Fibroblast of upper back skin (primary cell): ENCODE measurements at places on chromosomes 7 and 10.

DNA sequence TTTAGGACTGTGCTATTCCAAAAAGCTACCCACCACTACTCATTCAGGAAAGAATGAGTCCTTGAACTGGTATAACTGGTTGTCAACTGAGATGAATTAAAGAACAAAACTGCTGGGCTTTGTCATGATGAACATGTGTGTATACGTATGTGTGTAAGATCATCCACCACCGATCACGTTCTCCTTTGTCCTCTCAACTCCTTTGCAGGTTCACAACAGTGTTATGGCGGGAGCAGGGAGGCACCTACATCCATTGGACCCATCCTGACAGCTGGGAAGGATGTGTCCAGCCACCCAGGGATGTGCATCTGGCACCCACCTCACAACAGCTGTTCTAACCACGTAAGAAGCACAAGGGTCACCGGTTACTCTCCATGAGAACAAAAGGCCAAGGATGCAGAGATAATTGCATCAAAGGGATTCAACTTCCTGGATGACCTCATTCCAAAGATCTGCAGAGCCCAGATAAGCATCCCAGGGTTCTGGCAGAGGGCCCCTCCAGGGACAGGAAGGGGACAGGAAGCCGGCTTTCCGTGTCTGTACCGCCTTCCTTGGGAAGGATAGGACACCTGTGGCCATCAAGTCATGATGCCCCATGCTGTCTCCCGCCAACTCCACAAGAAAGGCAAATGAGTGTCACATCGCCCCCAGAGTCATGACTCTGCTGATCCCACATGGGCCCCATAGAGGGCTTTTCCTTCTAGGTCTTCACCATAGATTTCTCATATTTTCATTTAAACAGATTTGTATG, 66.1 kb downstream of the STEAP1B start:
- DNase-seq: no peak

DNA sequence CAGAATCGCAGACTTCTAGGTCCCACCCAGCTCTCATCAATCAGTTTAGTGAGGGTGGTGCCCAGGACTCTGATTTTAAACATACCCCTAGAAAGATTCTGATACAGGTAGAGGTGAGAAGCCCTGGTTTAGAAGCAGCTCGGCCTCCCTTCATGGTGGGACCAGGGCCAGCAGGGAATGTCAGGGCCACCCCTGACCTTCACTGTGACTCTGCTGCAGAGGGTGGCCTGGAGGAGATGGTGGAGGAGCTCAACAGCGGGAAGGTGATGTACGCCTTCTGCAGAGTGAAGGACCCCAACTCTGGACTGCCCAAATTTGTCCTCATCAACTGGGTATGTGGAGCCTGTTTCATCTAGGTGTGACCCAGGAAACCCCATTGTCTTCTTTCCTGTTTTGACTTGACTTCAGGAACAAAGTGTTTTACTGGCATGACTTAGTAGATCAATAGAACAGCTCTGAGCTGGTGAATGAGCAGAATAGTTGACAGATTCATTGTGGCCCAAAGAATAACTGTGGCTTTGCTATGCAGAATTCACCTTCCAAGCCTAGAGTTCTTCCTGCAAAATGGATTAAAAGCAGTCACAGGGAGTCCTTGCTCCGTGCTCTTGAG, 7.2 kb downstream of the DBNL start:
- DNase-seq: no peak

DNA sequence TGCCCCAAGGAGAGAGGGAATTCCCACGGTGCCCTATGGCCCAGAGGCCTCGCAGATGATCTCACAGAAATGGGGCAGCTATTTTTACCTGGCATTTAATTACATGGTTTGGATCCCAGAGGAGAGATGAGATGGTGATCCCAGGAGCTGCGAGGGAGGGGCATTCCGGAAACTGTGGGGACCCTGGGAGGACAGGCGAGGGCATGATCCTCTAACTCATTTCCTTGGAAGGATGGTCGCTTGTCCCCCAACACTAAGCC, 9.4 kb downstream of the SH2B2 start:
- no peak for DNase-seq

GRCh38 chr7:131995324-131995723, 438.9 kb upstream of the PODXL start:
- DNase-seq: no peak

- no peak for DNase-seq
These were observed 40.9 kb downstream of the PDSS1 start for GRCh38 chr10:26738301-26738911.

DNA sequence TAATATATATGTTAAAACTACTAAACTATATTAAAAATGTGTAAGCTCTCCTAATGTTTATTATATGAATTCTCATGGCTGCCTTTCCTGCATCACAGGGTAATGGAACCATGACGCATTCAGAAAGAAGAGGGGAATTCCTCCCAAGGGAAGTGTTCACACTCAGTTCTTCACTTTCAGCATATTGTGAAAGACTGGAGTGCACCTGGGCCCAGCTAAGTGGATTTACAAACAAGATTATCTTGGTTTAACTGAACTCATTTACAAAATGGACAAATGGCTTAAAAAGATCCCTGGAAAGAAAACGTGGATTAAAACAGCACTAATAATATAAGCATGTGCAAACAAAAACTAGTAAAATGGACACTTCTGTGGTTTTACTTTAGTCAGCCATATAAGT, 149.8 kb downstream of the DOCK4 start:
- DNase-seq: peak; percentile 33

DNA sequence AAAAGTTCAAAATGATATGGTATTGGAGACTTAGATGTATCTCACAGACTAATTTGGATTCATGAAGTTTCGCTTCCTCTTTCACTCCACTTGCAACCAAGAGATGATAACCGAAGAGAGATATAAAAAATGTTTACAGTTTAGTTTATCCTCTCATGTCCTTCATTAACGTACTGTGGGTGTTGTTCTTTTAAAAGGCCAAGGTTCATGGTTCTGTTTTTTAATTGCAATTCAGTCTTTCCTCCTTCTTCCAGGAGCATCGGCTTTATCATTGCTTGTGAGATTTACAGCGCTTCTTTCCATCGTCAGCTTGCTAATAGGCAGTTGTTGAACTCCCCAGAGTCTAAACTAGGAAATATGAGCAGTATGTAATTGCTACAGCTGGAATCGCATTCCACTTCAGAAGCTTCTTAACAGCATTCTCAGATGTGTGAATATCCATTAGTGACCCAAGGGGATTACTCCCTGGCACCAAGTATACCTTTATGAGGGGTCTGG, 75.9 kb upstream of the HGF start:
- peak; percentile 23 for DNase-seq

DNA sequence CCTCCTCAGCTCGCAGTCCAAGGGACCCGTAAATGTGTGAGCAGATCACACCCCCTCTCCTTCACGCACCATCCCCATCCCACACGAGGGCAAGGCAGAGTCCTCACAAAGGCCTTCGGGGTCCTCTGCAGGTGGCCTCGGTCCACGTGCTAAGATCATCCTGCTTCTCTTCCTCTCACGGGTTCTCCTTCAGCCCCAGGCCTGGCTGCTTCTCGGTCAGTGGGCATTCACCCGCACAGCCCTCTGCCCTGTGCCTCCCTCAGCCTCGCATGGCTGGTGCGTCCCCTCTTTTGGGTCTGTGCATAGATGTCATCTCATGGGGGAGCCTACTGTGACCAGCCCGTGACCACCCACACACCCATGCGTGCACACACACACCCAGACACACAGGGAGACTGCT, 17.3 kb upstream of the FOXL3 start:
- no peak for DNase-seq

- peak; percentile 67 for DNase-seq
These were observed 982 bp downstream of the SFXN3 start for GRCh38 chr10:101031796-101032636.

DNA sequence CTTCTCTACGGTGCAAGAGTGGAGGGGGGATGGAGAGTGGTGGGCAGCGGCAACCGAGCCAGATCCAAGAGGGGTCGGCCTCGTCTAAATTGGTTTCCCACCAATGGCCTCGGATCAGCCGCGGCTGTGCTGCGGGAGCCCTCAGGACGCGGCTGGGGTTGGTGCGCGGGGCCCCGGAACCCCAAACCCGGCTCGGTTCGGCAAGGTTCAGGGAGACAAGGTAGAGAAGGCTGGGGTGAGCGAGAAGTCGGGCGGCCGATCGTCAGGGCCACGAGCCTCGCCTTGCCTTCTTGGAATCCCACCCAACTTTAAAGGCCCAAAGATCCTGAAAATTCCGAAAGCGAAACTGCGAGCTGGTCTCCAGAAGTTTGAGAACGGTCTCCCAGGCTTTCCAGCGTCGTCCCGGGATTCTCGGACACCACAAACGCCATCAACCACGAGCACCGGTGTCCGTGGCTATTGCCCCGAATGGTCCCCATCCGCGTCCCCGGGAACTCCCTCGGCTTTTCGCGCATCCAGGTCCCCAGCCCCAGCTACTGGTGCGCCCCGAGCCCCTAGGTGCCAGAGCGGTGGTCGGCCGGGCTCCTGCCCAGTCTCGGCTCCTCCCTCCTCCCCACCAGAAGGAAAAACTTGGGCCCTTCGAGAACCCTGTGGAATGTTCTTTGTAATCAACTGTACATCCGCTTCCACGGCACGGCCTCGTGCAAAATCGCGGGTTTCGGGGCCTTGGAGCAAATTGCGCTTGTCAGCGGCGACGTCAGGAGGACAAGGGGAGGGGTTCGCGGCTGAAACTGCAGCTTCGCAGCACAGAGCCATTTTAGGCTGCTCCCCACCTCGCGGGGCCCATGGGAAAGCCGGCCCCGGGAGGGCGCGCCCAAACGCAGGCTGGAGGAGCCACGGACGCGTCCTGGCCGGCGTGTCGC, 3.2 kb downstream of the SFMBT2 start:
- DNase-seq: peak; percentile 30

DNA sequence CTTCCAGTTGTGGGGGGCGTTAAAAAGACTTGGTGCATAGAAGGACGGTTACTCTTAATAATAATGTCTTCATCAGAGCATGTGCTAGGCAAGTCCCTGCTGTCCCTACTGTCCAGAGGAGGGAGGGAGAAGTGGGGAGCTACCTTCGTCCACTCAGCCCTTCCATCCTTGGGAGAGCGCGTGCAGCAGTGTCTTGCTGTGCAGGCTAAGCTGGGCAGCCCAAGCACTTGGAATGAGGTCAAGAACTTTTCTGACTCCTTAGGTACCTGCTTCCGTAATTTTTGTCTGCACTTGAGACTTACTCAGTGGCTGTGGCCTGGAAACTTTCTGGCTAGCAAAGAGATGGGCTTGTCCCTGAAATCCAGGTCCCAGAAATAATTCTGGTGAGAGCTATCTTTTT, 265.9 kb upstream of the SORCS1 start:
- DNase-seq: no peak

DNA sequence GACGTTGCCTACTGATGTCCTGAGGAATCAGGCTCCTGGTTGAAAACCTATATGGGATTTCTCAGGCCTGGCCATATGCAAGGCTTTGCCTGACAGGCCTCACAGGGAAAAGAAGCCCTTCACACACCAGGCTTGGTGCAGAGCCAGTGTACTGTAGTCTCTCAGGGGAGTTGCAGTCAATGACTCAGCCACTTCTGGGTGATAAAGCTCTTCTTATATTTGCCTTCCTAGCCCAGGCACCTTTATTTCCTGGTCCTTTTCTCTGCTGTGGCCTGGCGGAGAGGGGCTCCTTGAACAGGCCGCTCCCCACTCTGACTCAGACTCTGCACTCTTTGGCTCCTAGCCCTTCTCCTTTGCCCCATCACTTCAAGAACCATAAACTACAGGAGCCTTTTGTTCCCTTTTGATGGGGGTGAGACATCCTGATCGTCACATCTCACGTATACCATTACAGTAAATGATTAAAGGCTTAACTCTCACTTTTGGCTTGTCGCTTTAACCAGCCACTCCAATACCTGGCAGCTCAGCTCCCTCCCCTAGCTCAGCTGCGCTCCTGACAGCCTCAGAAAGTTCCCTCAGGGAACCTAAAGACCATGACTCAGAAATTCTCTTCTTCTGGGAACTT, 33.5 kb downstream of the DPY19L1 start:
- DNase-seq: peak; percentile 90

GRCh38 chr10:80046629-80047441, 31.6 kb upstream of the TMEM254 start:
- DNase-seq: peak; percentile 66

GRCh38 chr7:50807026-50807730, 24.5 kb upstream of the GRB10 start:
- DNase-seq: no peak

GRCh38 chr7:47685712-47686376, 103.9 kb upstream of the TNS3 start:
- peak; percentile 11 for DNase-seq

DNA sequence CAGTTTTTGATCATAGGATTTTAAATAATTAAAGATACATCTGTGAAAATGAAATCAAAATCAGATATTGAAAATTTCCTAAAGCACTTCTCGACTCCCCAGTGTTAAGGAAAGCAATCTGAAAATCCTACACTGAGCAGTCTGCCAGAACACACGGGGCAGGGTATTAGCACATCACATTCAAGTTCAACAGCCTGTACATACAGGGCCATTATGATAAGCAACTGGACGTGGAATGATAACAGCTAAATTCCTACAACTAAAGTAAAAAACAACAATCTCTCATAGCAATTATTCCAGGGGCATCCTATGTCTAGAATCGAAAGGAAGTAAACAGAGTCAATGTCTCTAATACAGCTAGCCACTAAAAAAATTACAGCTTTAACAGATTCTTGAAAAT, 31.7 kb downstream of the TRDMT1 start:
- no peak for DNase-seq

DNA sequence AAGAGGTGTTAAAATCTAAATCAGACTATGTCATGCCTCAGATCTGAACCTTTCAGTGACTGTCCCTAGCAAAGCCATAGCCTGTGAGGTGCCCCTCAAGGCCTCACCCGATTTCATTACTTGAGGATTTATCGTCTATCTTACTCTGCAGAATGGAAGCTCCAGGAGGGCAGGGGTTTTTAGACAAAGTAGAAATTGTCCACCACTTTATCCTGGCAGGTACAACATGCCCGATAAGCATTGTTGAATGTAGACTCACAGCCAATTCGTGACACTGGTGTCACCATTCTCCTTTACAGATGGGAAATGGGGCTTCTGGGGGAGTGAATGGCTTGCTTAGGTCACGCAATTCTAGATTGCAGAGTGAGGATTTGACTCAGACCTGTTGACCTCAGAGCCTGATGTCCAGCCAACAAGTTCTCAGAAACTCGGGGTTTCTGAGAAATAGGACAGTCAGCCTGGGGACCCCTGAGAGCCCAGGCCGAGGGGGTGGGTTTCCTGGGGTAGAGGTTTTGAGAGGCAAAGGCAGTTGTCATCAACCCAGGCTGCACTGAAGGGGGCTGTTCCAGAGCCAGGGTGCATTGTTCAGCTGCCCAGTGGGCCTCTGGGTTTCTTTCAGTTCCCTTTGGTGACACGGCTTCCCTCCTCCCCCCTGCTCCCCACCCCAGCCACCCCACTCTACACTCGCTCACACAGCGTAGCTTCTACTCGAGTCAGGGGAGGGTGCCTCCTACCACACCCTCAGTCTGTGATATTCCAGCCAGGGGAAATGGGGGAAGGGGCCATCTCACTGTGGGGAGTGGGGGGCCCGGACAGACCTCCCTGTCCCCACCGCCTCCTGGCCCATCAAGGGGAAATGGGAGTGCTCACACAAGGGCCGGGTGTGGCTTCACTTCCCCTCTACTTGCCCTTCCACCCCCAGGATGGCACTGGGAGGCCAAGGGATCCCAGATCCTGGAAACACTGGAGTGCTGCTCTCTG, 3.1 kb upstream of the IRF5 start:
- DNase-seq: no peak
